ENCODE measurements at places on chromosomes 2 and 18. TPM values are rescaled to one million over a fixed set of nuclear protein-coding genes. Genes with fewer than 3 reads are reported as not detected.

GRCh38 chr2:205773989-205774388 is 91.7 kb downstream of the NRP2 start:
- no peak for DNase-seq

GRCh38 chr2:2219984-2220383 is 111.1 kb downstream of the MYT1L start:
- DNase-seq, result no peak

DNA sequence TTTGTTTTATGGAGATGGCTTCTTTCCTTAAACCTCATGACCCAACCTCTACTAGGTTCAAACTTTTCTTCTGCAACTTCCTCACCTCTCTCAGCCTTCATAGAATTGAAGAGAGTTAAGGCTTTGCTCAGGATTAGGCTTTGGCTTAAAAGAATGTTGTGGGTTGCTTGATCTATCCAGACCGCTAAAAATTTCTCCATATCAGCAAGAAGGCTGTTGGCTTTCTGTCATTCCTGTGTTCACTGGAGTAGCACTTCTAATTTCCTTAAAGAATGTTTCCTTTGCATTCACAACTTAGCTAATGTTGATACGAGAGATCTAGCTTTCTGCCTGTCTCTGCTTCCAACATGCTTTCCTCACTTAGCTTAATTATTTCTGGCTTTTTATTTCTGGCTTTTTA is 58.1 kb upstream of the KYNU start:
- no peak for DNase-seq

- no peak for DNase-seq
Observed at GRCh38 chr18:52652391-52652790, 312.4 kb downstream of the DCC start.

DNA sequence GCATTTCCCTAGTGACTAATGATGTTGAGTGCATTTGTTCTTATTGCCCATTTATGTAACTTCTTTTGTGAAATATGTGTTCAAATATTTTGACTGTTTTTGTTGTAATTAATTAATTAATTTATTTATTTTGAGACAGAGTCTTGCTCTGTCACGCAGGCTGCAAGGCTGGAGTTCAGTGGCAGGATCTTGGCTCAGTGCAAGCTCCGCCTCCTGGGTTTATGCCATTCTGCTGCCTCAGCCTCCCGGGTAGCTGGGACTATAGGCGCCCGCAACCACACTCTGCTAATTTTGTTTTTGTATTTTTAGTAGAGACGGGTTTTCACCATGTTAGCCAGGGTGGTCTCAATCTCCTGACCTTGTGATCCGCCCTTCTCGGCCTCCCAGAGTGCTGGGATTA is 71.9 kb downstream of the TAF4B start:
- DNase-seq, result no peak

The IL1B gene
- not detected for total RNA-seq

The PCARE gene
- total RNA-seq, result not detected

- DNase-seq, result no peak
Observed at GRCh38 chr2:217661378-217661777, 341.4 kb downstream of the TNS1 start.

- no peak for DNase-seq
Observed at GRCh38 chr2:181911830-181912229, 20.3 kb downstream of the ITPRID2 start.

The TEX44 gene
- total RNA-seq, result not detected

GRCh38 chr2:148716378-148716920 is 71.9 kb downstream of the EPC2 start:
- DNase-seq, result no peak

DNA sequence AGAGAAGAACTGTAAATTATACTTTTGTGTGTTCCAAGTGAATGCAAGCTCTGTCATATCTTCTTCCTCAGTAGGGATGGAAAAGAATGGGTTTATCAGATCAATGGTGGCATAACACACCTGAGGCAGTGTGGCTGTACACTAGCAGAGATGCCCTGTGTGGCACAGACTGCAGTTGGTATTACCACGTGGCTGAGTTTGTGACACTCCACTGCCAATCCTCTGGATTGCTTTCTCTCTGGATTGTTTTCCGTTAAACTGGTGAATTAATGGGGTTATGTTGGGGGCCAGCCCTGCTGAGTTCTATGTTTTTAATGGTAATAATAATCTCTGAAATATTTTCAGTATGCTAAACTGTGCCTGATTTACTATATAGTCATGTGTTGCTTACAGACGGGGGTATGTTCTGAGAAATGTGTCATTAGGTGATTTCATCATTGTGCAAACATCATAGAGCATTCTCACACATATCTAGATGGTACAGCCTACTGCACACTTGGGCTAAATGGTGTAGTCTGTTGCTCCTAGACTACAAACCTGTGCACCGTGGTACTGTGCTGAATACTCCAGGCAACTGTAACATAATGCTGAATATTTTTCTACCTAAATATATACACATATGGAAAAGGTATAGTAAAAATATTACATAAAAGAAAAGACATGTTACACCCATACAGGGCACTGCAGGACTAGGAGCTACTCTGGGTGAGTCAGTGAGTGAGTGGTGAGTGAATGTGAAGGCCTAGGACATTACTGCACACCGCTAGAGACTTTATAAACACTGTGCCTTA is 84.7 kb upstream of the ST6GAL2 start:
- no peak for DNase-seq

Data from H9 (cell line).